ENCODE measurements at places on chromosomes 13 and 19.
A peak's percentile ranks its signal among the peaks of the same experiment; 100 is the strongest.

GRCh38 chr13:113661509-113661908 lies 3.5 kb upstream of the ATP4B start:
- DNase-seq = no peak

GRCh38 chr13:69373747-69374425 lies 733.7 kb upstream of the ATXN8OS start:
- DNase-seq = no peak

GRCh38 chr13:99514801-99515200 lies 13.5 kb downstream of the TM9SF2 start:
- no peak for DNase-seq

- DNase-seq = no peak
Measured at GRCh38 chr19:49335071-49335783, at the start of gene CD37. TSS of gene CD37 (plus strand) at chr19:49335406. CDS start at chr19:49335541, 135 bp downstream.

- DNase-seq = no peak
Measured at GRCh38 chr19:23882493-23882892, 32.2 kb upstream of the ZNF726 start.

- no peak for DNase-seq
Measured at GRCh38 chr13:48194379-48194754, 38.6 kb upstream of the ITM2B start.

- DNase-seq = peak; percentile 89
Measured at GRCh38 chr19:20565321-20566018, at the start of gene ZNF737. TSS of gene ZNF737 (minus strand) at chr19:20565781. CDS start at chr19:20565640, 141 bp downstream.

DNA sequence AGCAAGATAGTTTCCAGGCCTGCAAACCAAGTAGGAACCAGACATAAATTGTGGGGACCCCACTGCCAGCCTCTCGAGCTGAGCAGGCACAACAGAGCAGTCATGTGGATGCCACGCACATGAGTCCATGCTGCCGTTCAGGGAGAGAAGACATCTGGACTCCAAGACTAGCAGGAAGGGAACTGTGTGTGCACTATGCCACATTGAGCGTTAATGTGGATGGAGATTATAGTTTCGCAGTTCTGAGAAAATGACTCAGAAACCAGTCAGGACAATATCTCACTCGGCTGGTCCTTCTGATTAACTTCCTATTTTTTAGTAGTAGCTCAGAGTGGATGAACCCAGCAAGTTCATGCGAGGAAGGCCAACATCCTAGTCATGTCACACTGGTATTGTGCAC lies 124.9 kb downstream of the CRYL1 start:
- no peak for DNase-seq

- DNase-seq = no peak
Measured at GRCh38 chr13:36074659-36075058, 56.5 kb downstream of the DCLK1 start.

DNA sequence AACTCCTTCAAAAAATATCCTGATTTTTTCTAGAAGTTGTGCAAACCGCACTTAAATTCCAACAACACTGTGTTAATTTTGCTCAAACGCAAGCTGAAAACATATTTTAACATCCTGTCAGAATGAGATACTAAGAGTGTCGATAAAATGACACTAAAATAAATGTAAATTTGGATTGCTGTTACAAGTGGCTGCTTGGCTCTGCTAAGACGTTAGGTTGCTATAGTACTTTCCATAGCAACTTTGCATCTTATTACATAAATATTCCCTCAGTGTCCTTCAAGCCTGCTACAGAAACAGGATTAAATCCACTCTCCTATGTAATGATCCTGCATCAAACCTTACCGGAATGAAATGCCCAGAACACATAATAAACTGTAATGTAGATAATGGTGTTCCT lies 292.1 kb downstream of the DNAJC15 start:
- DNase-seq = no peak

DNA sequence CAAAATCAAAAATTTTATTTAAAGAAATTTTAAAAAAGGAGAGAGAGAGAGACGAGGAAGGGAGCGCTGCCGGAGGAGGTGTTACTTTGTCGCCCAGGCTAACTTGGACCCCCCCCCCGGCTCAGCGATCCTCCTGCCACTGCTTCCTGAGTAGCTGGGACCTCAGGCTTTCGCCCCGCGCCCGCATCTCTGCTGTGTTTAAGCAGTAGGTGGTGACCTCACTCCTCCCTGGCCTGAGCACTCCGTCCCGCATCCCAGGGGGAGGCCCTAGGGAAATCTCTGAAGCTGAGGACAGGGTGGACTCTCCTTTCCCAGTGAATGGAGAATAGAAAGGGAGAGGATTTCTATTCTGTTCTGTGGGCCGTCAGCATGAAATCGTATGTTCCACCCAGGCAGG lies 485 bp upstream of the ZNF845 start:
- peak; percentile 47 for DNase-seq

DNA sequence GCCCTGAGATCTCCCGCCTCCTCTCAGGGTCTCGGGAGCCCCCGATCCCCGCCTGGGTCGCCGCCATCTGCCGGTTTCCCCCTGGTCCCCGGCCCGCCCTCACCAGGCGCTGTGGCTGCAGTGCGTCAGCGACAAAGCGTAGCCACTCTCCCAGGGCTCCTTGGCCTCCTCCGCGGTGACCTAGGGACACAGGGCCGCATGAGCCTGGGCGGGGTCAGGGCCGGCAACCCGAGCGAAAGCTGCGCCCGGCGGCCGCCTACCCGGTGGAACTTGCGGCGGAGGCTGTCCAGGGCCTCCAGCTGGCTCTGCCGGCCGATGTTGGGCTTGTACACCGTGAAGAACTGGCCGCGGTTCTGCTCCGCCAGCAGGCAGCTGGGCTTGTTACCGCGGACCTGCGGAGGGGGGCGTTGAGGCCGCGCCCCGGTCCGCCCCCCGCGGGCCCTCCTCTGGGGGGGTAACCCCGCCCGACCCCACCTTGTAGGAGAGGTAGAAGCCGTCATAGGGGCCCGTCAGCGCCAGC lies 5.3 kb downstream of the GPX4 start:
- no peak for DNase-seq

DNA sequence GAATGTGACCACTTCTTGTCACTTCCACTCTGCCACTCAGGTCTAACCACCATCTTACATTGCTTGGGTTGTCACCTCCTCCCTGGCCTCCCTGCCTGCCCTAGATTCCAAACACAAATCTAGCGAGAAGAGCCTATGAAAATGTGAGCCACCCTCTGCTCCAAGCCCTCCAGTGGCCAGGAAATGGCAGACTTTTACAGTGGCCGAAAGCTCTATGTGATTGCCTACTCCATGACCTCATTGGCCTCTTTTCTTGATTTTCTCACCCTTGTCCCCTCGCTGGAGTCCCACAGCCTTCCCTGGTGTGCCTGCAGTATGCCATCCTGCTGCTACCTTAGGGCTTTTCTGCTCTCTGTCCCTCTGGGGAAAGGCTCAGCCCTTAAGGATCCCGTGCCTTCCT lies 84.2 kb downstream of the LRCH1 start:
- DNase-seq = peak; percentile 60

DNA sequence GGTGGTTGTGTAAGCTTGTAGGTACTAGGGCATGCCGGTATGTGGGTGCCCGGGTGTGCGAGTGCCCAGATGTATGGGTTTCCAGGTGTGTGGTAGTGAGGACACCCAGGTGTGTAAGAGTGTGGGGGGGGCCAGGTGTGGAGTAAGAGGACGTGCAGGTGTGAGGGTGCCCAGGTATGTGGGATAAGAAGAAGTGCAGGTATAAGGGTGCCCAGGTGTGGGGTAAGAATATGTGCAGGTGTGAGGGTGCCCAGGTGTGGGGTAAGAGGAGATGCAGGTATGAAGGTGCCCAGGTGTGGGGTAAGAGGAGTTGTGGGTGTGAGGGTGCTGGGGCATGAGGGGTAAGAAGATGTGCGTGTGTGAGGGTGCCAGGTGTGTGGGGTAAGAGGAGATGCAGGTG lies 14.3 kb downstream of the MARK4 start:
- DNase-seq = no peak

GRCh38 chr13:33089311-33089710 lies 73.1 kb downstream of the KL start:
- no peak for DNase-seq

GRCh38 chr13:51068501-51068900 lies 42.6 kb downstream of the C13orf42 start:
- no peak for DNase-seq

GRCh38 chr13:58767566-58767965 lies 1136.0 kb downstream of the PCDH17 start:
- DNase-seq = no peak

DNA sequence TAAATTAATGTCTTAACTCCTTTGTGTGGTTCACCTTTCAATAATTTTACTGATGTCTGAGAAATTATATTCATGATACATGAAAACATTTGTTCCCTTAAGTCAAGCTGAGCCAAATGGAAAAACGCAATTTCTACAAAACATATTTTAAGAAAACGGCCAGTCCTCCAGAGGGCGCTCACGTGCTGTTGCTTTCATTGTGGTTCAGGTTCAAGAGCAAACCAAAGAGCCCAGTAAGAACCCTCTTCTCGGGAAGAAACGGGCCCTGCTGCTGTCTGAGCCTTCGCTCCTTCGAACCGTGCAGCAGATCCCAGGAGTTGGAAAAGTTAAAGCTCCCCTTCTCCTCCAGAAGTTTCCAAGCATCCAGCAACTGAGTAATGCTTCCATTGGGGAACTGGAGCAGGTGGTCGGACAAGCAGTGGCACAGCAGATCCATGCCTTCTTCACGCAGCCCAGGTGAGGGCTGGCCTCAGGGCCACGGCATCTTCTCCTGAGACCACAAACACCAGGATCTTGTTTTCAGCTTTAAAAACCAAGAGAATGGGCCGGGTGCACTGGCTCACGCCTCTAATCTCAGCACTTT lies 4.3 kb downstream of the FAAP24 start:
- DNase-seq = peak; percentile 76

Measured in D341Med (cell line).